ENCODE measurements at places on chromosomes 12 and 14.
A peak's percentile ranks its signal among the peaks of the same experiment; 100 is the strongest.

DNA sequence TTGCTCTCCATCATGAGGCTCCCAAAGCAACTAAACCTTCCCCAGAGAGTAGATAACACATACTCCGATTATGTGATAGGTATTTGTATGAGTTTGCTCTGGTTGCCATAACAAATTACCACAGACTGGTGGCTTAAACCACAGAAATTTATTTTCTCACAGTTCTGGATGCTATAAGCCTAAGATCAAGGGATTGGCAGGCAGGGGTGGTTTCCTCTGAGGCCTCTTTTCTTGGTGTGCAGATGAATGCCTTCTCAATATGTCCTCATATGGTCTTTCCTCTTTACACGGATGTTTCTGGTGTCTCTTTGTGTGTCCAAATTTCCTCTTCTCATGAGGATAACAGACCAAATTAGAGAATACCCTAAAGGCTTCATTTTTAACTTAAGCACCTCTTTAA lies 285.8 kb upstream of the GRIP1 start:
- DNase-seq: no peak

DNA sequence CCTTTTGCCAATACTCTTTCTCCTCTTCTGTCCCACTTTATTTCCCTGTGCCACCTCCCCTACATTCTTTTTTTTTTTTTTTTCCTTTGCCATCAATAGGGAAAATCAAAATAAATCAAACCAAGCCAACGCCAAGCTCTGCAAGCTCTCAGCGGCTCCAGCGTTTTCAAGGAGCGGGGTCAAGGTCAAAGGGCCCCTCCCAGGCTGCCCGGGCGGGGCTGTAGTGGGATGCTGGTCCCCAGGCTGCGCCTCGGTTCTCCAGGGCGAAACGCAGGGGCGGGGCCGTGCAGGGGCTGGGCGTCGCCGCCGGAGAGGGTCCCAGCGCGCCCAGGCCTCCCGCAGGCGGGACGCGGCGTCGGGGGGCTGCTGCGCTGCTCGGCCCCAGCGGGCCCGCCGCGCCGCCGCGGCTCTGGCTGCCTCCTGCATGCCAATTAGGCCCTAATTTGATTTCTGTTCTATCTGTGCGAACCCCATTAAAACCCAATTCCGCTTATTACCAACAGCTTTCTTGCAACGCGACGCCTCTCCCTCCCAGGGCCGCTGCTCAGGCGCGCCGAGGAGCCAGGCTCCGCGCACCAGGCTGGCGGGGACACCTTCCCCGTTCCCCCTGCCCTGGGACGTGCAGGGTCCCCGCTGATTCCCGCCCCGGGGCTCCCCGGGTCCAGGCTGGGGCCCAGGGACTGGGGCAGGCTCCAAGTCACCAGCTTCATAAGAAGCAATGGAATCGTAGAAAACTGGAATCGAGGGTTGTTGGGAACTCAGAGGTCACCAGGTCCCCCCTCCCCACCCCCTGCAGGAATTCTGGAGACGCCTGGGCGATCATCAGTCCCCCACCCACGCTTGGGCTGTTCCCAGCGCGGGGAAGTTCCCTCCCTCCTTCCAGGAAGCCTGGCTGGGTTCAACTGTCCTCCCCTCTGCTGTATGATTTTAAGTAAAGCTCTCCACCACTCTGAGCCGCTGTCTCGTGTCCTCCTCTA lies 50.7 kb upstream of the MAP1LC3B2 start:
- DNase-seq: no peak

DNA sequence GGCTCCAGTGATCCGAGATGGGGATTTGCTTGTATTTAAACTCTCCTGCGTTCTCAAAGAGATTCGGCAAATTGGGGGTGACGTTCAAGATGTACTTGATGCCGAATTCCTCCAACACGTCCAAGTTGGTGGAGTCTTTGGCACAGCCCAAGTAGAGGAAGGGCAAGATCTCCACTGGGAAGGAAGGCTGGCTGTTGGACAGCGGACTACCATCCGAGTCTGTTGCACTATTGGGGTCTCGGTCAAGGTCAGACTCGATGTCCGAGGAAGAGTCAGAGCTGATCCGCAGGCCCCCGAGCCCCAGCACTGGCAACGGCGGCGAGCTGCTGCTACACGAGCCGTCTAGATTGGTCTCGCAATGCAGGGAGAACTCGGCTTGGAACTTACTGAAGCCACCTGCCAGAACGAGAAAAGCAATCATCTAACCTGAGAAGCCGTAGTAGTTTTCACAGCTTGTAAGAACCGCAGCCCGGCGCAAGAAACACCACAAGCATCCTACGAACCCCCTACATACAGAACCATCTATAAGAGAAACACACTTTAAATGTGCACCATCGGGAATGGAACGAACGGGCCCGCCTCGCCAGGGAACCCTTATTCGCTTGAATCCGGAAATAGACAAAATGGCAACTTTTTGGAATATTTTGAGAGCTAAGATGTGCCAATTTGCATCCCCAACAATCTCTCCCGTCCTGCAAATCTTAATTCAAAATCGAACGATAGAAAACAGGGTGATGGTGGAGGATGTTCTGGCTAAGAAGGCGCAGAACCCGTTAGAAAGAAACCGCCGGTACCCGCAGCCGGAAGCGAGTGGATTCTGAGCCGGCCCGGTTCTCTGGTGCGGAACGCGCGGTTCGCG lies 1.4 kb downstream of the DUSP6 start:
- DNase-seq: no peak

DNA sequence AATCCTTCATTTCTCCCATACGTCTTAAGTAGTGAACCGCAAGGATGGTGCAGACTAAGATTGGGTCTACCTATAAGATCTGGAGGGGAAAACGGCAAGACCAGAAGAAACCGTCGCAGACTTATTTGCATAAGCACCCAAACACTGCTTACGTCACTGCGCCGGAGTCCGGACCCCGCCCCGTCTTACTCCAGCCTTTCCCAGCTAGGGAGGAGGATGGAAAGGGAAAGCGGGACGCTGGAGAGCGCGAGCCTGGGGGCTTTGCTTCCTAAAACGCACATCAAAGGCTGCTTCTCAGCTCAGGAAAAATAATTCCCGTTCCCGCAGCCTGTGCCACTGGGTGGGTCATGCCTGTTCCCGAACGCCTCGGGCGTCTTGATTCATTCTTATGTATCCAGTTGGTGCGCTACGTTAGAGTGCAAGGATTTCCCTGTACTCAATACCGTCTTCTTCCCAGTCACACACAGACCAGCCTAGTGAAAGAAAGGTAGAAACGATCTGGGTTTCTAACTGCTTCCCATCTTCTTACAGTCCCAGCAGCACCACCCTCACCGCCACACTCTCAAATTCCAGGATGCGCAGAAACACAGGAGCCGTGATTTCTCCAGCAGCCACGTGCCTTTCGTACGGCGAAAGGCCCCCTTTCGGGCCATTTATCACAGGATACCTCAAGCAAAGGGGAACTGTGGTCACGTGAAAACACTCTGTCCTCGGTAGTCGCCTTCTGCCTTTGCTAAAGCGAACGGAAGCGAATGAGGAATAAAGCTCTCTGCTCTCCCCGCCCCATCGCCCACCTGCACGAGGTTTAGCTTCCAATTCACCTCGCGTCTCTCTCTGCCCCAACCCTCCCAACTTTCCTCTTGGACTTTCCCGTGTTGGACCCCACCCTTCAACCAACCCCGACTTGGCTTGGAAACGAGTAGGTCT lies 1.1 kb downstream of the SLC6A15 start:
- peak; percentile 80 for DNase-seq

GRCh38 chr14:76742966-76743365 lies 18.3 kb upstream of the VASH1 start:
- DNase-seq: no peak

DNA sequence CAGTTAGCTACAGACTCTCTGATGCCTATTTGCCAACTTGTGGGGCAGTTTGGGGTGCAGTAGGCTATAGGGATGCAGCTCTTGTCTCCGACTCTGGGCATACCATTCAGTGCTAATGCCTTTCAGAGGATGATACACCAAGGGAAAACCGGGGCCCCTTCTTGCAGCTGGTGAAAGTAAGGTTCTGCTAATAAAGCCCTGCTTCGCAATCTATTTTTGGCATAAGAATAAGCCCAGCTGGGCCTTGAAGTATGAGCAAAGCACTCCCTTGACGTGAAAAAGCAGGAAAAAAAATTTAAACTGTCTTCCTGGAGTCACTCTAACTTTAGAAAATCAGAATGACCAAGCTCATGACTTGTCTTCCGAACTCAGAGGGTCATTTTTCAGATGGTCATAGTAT lies 124.1 kb upstream of the RBM19 start:
- DNase-seq: no peak

DNA sequence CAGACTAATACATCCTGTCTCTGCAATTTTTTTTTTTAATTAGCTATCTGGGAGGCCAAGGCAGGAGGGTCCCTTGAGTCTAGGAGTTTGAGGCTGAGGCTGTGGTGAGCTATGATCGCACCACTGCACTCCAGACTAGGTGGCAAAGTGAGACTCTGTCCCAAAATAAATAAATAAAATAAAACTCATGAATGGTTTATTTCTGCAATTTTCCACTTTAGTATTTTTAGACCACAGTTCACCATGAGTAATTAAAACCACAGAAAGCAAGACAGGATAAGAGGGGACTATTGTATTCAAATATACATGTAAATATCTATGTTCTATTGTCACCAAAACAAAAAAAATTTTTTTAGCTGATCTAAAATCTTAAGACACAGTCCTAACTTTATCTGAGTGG lies 17.8 kb downstream of the TAOK3 start:
- DNase-seq: no peak

- DNase-seq: no peak
Measured at GRCh38 chr12:104729091-104729490, 229.0 kb downstream of the SLC41A2 start.

DNA sequence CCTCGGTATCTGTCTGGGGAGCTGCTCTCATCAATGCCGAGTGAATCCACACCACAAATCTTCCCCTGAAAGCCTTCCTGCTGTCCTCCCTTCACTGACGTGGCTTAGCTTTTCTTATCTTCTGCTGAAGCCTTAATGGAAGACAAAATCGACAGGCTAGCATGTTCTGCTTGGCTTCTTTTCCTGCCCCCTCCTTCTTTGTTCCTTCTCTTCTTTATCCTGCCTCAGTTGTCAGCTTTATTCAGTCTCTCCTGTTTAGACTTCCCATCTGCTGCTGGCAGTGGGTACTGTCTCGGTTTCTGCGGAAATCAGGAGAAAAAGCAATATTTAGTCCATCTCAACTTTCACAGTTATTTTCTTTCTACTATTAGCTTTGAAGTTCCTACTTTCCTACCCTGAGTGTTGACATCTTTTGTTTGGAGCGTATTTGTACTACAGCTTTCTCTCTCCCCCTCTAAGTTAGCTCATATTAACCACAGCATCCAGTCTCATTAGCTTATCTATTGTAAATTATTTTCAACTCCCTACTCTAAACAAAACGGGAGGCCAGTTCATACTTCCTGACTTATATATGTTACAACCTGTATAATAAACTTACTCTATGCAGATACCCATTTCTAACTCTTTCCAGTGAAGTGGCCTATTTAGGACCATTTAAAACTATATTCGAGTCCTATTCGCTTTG lies 226.0 kb downstream of the DACT1 start:
- no peak for DNase-seq

- DNase-seq: peak; percentile 46
Measured at GRCh38 chr12:75720812-75721641, 209.6 kb upstream of the KRR1 start.

DNA sequence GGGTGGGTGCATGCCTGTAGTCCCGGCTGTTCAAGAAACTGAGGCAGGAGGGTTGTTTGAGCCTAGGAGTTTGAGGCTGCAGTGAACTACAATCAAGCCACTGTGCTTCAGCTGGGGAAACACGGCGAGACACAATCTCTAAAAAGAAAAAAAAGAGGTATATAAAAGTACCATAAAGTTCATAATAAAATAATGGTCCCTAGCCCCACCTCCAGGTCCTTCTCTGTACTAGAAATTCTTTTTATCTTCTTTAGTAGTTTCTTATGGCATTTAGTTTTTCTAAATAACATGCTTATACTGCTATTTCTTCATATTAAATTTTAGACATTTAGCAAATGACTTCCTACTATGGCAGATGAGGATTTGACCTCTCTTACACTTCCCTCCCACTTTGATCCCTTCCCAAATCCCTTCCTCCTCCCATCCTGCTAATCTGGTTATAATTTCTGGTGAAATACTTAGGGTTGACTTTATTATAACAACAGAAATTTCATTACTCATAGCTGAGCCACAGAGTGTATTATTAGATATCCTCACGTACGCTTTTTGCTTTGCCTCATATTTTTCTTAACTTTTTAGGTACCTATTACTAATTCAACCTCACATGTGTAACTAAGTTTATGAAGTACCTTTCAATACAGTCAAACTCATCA lies 94.7 kb downstream of the SLC41A2 start:
- no peak for DNase-seq

- DNase-seq: no peak
Measured at GRCh38 chr14:50943261-50943942, 881 bp downstream of the PYGL start.

GRCh38 chr12:81245458-81245857 lies 167.6 kb downstream of the ACSS3 start:
- no peak for DNase-seq

DNA sequence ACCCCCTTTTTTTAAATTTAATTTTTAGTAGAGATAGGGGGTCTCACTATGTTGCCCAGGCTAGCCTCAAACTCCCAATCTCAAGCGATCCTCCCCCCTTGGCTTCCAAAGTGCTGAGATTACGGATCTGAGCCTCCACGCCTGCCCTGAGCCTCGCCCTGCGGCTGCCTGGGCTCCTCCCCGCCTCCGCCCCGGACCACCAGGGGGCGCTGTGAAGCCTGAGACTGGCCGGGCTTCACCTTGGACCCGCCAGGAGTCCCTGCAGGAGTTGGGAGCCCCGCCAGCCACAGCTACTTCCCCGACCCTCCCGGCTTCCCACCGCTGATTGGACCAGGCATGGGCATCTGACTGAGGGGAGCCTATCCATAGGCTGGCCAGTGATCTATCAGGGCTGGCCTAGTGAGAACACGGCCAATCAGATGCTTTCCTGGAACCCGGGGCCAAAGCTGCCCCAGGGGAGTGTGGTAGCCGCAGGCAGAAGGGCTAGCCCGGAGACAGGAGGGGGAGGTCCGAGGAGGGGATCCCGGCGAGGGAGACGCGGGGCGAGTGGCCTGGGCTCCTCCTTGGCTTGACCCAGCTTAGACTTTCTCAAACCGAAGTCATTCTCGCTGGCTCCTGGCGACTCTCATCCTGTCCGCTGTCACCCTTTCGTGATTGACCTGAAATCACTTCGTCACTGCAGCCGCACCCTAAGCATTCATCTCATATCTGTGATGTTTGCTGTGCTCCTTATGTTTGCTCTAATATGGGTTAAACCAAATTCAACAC lies 15.1 kb upstream of the ANKRD9 start:
- peak; percentile 99 for DNase-seq

GRCh38 chr14:55968741-55969140 lies 149.5 kb upstream of the PELI2 start:
- no peak for DNase-seq

DNA sequence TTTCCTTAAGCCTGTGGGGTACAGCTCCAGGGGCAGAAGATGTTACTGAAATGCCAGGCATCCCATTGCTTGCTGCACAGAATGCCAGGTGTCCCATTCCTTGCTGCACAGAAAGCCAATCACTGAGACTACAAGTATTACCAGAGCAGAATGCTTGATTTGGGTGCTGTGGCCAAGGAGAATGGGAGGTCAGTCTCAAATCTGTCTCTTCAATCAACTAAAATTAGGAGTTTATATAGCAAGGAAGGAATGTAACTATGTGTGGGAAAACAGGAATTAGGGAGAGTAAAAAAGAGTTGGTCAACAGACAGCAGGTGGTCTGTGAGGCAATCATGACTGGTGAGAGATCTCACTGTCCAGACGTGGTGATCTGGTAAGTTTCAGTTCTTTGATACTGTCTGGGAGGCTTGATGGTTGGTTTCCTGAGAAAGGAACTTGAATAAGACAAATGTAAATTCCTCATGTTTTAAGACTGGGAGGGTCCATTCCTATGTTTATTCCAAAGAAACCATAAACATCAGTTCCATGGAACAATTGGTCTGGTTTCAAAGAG lies 31.2 kb upstream of the VASH1 start:
- DNase-seq: no peak

GRCh38 chr12:120668868-120669840 lies 17.8 kb upstream of the MLEC start:
- DNase-seq: no peak
